Activated B cell treated with CpG ODN at 0.5 μM for 24 hours (primary cell): ENCODE measurements at places on chromosomes 16 and 17. TPM values are rescaled to one million over a fixed set of nuclear protein-coding genes. Genes with fewer than 3 reads are reported as not detected.
A peak's percentile ranks its signal among the peaks of the same experiment; 100 is the strongest.

INCA1 gene
- 0.17 and 0.44 TPM in 2 replicates for total RNA-seq

NTN1 gene
- total RNA-seq = 1.0 and 1.1 TPM in 2 replicates

SP6 gene
- 0.09 TPM in 1 of 2 replicates, not detected in the other for total RNA-seq

KRTAP4-6 gene
- not detected in 2 replicates for total RNA-seq

KRTAP2-1 gene
- not detected in 2 replicates for total RNA-seq

MVD gene
- 115 and 140 TPM in 2 replicates for total RNA-seq

SOCS7 gene
- total RNA-seq = 12.8 and 14.0 TPM in 2 replicates

SAP30BP gene
- total RNA-seq = 177 and 184 TPM in 2 replicates

SLC5A10 gene
- not detected in 2 replicates for total RNA-seq

GAS2L2 gene
- not detected in 2 replicates for total RNA-seq

GRCh38 chr16:56728980-56729734 is 772 bp upstream of the NUP93 start:
- no peak for DNase-seq

DNA sequence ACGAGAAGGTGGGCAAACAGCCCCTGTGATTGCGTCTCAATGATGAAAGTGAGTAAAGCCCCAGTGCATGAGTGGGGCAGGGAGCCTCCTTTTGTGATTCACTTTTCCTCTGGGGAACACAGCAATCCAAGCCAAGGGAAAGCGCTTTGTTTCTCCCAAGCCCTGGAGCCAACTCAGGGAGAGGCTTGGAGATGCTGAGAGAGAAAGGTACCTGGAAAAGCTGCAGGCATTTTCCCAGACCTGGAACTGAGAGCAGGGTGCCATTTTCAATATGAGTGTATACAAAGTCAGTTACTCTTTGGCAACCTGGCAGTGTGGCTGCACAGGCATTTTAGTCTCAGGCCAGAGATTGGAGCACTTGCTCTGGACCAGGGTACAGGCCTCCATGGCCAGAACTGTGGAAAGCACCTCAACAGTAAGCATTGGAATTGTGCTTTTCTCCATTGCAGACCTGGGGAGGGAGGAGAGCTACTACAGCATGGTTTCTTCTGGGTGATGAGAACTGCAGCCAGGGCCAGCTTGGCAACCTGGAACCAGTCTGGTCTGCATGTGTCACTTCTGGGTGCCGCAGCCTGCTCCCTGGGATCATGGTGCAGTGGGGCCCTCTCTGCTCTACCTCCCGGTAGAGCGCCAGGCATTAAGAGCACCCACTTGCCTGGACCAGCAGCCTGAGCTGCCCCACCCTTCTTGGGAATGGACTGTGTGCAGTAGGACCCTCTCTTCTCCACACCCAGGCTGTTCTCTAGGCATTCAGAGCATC is 89.0 kb upstream of the CDH5 start:
- no peak for DNase-seq

DNA sequence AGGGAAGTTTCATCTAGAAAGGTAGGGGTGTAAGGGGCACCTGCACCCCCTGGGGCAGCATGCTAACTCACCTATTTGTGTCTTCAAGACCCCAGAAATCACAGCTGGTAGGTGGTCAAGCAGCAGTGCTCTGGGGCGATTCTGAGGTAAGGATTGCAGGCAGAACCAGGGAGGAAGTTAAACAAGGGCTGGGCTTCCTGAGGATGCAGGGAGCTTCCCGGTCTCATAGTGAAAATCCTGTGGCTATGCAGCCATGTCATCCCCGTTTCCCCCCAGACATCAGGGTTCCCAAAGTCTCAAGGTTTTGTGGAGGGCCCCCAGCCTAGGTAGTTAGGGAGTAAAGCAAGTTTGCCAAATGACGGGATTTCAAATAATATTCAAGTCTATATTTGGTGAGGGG is 78.5 kb downstream of the C16orf78 start:
- DNase-seq = no peak

GRCh38 chr16:53911513-53911912 is 207.6 kb downstream of the FTO start:
- DNase-seq = no peak

- DNase-seq = no peak
Observed at GRCh38 chr16:85355515-85355837, 243.2 kb upstream of the CIBAR2 start.

GRCh38 chr16:59342669-59343068 is 608.6 kb upstream of the GOT2 start:
- no peak for DNase-seq

- DNase-seq = no peak
Observed at GRCh38 chr17:57584050-57584551, 161.0 kb downstream of the CCDC182 start.

- no peak for DNase-seq
Observed at GRCh38 chr17:4301066-4301465, 37.3 kb upstream of the ANKFY1 start.

DNA sequence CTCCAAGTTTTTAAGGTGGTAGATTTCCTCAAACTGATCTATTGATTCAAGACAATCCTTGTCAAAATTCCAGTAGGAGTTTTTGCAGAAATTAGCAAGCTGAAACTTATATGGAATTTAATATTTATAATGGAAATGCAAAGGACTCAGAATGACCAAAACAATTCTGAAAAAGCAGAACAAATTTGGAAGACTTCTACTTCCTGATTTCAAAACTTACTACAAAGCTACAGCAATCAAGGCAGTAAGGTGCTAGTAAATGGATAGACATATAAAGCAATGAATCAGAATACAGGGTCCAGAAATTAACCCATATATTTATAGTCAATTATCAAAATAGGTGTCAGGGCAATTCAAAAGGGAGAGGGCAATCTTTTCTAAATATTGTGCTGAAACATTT is 11.8 kb upstream of the IL21R start:
- DNase-seq = no peak

DNA sequence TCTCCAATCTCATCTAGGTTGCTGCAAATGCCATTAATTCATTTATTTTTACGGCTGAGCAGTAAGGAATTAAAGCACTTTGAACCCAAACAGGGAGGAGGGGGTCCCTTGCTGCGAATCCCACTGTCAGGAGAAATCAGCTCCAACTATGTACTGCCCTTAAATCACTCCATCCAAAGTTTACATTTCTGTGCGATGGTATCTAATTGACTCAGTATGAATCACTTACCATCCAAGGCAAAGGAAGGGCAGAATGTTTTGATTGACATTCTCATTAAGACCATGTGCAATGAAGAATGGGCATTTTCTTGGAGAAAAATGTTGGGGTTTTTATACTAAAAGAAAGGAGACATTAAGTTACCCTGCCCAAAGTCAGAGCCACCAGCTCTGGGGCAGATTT is 47.7 kb upstream of the XYLT1 start:
- DNase-seq = no peak

DNA sequence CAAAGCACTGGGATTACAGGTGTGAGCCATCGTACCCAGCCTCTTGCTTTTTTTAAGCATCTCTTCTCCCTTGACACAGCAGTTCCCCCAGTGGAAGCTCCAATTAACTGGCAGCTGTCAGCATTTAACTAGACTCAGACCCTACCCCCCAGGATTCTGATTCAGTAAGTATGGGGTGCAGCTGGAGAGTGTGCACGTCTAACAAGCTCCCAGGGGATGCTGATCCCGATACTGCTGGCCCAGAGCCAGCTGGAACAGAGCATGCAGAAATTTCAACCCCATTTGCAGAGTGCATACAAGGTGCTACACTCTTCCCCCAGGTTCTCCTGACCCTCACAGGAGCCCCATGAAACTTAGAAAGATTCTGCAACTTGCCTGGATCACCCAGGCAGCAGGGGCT is 27.7 kb upstream of the BCO1 start:
- DNase-seq = no peak

DNA sequence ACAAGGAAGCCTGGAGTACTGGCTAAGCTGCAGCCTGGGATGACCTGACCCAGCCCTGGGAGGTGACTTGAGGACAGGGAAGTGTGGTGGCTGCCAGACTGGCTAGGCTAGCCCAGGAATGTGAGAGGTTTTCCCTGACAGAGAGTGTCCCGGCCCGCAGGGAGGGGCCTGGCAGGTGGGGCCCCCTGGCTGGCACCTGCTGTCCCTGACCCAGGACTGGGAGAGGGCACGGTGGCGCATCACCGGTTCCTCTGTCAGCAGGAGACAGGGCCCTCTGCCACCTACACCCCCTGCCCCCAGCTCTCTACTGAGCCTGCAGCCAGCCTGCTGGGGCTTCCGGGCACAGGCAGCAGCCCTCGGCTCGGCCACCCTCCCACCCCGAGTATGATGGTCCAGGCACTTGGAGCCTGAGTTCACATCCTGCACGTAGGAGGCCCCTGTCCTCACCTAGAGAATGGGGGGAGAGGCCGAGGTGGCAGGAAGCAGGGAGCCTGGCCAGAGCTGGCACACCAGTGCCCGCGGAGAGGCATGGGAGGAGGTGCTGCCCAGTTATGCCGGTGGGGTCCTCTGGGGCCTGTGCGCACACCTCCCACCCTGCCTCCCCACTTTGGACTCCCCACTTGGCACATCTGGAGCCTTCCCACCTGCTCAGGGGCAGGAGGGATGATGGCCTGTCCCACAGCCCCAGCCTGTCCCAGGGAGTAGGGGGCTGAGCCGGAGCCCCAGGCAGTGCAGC is 528 bp downstream of the PRSS27 start:
- DNase-seq = no peak

DNA sequence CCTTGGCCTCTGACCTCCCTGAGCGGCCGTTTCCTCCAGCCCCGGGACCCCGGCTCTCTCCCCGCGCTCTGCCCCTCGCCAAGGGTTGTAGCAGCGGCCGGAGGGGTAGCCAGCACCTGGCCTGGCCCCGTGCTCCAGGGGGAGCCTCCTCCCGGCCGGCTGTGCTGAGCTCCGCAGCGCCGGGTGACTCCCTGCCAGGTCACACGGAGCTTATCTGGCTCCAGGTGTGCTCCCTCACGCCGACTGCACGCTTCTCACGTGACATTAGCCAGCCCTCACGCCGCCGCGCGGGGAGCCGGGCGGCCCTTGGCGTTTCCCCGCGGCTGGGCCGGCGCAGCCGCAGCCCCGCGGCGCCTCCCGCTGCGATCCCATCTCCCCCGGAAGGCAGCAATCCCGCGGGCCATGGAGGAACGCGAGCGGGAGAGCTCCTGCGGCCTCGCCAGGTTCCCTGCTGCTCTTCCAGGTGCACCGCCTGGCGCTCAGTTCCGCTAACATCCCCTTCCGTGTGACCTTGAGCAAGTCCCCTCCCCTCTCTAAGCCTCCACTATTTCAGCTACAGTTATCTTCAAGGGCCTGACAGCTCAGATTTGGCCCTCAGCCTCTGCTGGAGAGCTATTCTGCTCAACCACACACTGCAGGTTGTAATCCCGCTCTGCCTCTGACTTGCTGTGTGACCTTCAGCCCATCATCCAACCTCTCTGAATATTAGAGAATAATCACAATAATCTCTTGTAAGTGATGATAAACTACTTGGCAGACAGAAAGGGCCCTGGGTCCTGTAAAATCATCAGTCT is 3.4 kb downstream of the MYO18A start:
- DNase-seq = peak; percentile 55

- DNase-seq = no peak
Observed at GRCh38 chr17:65593855-65594845, 32.7 kb upstream of the AXIN2 start.

- no peak for DNase-seq
Observed at GRCh38 chr16:75264457-75264998, 13.1 kb upstream of the BCAR1 start.

DNA sequence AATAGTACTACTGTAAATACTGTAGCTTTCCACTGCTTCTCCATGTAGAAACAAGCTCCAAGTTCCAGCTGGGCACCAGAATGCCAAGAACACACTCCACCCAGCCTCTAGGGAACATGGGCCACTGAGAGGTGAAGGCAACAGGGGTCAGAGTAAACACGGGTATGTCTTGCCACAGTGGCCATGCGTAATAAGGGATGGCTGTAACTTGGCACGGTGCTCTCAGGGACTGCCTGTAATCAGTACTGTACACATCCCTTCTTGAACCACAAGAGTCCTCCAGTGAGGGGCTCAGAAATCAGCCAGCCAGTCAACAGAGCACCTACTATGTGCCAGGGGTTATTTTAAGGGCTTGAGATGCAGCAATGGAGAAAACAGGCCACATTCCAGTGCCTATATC is 10.8 kb downstream of the LRRC59 start:
- no peak for DNase-seq
